Inflammatory macrophage (primary cell): ENCODE measurements at places on chromosomes 3 and 15.

GRCh38 chr3:114452256-114452655 lies 158.4 kb downstream of the TIGIT start:
- no peak for DNase-seq

GRCh38 chr15:69657626-69658025 lies 205.0 kb downstream of the RPLP1 start:
- no peak for DNase-seq

- no peak for DNase-seq
Observed at GRCh38 chr15:101543431-101543830, 53.9 kb upstream of the PCSK6 start.

DNA sequence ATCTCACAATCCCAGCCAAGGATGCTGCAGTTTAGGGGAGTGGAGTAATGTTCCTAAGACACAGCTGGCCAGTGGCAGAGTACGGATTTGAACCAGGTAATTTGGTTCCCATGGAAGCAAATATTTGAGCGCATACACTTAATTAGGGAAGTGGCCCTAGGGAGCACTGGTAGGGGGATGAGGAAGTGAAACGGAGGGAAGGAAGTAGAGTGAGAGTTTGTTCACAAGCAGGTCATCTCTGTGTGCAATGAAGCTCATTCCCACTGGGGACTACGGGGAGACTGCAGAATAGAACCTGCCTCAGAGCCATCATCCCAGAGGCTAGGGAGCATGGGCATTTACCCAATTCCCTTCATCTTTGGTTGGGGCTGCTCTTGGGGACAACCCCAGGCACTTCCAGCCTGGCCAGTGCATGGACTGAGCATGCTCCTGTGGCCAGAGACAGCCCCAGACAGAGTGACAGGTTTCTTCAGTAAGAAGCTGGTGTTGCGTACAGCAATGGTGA lies 317.2 kb upstream of the PROK2 start:
- peak; percentile 79 for DNase-seq

GRCh38 chr3:151093905-151094304 lies 8.4 kb downstream of the MED12L start:
- no peak for DNase-seq

DNA sequence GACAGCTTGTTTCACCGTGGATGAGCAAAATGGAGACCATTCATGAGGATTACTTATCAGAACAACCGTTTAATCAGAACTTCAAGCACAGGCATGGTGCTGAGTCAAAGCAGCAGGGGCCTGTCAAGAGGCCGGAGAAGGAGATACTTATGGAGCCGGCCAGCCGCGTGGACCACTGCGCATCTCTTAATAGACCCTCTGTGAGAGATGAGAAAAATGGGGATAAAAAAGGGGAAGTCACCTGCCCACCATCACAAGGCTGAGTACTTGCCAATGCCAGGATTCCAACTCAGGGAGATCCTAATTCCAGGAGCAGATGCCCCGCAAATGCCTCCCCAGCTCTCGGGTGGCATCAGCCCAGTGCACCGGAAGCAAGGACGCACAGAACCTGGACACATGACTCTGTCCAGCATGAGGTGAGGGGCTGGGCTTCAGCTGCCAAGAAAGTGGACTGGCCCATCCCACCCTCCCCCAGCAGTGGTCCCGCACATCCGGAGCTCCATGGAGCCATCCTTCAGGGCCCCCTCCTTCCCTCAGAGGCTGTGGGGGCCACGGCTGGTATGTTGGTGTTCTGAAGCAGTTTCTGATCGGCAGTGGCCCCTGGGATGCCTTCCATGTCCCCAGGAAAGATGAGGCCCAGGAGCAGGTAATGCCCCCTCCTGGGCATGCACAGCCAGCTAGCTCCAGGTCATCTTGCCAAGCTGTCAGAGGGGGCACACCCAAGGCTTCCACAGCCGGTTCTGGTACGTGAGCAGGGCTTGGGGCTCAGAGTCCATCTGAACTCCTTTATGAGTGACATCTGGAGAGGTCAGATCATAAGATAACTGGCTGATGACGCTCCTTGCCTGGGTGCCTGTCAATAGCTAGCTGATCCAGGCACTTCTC lies 143.8 kb downstream of the ATP10A start:
- DNase-seq, result no peak

- DNase-seq, result no peak
Observed at GRCh38 chr3:69896095-69896494, 103.4 kb upstream of the SAMMSON start.

- DNase-seq, result no peak
Observed at GRCh38 chr3:114442246-114442645, 148.4 kb downstream of the TIGIT start.

GRCh38 chr15:64017591-64018163 lies 28.6 kb downstream of the DAPK2 start:
- no peak for DNase-seq

GRCh38 chr3:184615396-184615795 lies 53.8 kb downstream of the EPHB3 start:
- no peak for DNase-seq

GRCh38 chr15:92407916-92408315 lies 14.2 kb downstream of the ST8SIA2 start:
- no peak for DNase-seq

DNA sequence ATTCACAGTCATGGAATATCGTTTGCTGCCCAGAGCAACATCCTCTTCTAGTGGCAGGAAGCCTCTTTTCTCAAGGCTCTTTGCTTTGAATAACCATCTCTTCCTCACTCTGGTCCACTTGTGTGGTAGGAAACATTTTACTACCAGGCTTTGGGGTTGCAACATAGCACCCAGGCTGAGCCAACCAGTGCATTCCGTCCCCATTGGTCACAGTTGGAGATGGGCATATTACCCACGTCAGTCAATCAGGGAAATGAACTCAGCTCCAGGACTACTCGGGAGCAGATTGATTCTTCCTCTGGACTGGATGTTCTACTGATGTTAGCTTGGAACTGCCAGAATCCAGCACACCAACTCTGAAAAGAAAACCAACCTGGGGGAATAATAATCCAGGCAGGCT lies 4.2 kb upstream of the PEX5L start:
- no peak for DNase-seq

DNA sequence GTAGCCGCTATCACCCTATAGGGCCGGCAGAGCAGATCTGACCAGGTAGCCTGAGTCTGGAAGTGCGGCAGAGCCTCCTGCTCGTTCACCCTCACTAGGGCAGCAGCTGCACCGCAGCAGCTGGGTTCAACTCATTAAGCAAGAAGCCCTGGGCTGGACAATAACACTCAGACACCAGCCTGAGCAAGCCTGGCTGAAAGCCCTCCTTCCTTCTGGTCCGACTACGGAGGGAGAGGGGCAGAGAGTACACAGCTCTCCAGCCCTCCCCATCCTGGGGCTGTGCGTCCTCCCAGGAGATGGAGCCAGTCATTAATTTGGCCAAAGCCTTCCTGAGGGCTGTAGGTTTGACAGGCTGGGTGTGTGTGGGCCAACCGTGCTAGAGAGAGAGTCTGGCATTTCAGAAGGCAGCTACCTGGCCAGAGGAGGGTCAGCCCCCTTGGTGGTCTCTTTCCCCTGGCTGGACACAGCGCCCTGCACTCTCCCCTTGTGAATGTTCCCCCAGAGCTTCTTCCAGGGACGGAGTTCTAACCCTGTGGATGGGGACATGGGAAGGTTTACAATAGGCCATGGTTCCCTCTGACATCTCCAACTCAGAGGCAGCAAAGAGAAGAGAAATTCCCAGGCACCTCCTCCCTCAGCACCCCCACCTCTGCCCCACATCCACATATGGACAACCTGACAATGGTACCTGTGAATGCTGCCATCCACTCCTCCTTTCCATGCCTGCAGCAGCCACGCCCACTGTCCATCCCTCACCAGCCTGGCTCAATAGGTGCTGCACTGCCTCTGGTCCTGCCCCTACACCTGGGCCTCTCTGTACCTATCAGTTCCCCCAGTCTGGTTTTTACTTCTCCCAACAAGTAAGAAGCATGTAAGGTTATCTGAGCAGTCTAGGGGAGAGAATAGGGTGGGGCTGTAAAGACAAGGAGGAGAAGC lies 6.5 kb downstream of the CHRNB4 start:
- no peak for DNase-seq

- DNase-seq, result no peak
Observed at GRCh38 chr3:78023257-78023656, 983.4 kb downstream of the ROBO2 start.

DNA sequence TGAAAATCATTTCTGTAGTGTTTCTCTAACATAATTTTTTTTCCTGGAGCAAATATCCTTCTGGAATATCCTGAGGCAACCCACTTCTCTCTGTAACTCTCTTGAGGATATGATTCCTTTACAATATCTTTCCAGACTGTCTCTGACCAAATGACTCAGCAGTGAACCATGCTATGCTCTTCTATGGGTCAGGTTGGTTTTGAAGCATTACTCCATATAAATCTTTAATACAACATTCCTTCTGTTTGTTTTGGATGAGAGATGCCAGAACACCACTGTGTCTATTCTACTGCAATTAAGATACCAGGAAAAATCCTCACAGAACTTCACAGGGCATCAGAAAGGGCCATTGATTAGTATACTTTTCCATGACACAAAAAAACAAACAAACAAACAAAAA lies 626.4 kb upstream of the ZNF385D start:
- no peak for DNase-seq

GRCh38 chr3:22121068-22121701 lies 370.2 kb upstream of the ZNF385D start:
- DNase-seq, result no peak

GRCh38 chr15:74390647-74391288 lies 23.3 kb upstream of the CYP11A1 start:
- DNase-seq, result peak; percentile 43

DNA sequence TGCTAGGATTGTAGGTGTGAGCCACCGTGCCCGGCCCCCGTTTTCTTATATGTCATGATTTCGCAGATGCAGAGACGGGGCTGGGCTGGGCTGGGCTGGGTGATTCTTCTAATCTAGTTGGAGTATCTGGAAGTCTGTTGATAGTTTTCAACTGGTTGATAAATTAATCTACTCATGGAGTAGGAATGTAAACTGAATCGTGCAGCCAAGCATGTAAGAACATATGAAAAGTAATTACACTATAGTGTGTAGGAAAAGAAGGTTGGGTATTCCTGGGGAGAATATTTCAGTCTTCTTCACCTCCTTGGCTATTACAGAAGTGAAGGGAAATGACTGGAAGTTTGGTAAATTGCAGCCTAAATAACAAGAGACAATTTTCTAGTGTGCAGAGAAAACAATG lies 82.6 kb upstream of the MAGI1 start:
- DNase-seq, result no peak

- DNase-seq, result peak; percentile 70
Observed at GRCh38 chr15:41603941-41604911, 45.2 kb downstream of the TYRO3 start.

DNA sequence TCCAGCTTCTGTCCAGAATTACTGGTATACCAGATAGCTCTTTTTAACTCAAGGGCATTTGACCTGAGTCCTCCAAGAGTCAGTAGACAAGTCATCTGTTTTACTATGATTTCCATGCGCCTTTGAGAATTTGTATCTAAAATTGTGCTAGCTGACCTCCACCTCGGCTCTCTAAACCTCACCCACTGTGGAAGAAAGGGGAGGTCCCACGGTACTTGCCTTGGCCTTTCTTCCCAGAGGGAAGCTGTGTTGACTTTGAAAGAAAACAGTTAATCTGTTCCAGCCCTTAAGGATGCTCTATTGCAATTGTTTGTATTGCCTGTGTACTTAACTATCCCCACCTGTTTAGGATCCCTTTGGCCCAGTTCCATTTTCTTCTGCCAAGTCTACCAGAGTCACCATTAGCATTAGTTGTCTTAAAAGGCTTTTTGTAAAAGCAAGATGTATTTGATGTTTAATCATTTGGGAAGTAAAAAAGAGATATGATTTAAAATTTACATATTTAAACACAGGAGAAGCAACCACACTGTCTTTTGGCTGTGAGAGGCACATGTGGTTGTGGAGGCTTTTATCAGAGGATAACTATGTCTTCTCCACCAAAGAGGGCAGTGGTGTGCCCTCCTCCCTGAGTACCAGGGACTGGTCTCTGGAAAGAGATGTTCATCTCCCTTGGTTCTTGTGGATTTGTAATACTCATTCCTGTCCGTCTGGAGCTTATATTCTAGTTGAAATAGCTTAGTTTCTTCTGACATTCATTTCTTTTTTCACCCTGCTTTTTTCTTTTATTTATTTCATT lies 88.8 kb downstream of the CRTC3 start:
- DNase-seq, result no peak

DNA sequence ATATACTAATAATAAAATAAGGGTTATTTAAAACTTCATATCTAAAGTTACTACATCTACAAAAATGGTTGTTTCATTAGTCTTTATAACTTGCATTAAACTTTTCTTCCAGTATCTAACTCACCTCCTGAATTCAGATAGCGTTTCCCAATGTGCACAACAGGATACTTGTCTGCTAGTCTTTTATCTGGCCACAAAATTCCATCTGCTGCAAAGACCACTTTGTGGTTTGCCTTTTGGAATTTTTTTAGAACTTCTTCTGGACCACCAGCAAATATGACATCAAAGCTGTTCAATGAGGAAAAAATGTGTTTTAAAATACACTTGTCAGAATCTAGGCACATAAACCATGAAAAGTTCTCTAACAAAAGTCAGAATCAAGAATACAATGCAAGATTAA lies 50.8 kb downstream of the PLOD2 start:
- no peak for DNase-seq

- DNase-seq, result no peak
Observed at GRCh38 chr3:187721055-187721454, 18.7 kb upstream of the RTP2 start.

DNA sequence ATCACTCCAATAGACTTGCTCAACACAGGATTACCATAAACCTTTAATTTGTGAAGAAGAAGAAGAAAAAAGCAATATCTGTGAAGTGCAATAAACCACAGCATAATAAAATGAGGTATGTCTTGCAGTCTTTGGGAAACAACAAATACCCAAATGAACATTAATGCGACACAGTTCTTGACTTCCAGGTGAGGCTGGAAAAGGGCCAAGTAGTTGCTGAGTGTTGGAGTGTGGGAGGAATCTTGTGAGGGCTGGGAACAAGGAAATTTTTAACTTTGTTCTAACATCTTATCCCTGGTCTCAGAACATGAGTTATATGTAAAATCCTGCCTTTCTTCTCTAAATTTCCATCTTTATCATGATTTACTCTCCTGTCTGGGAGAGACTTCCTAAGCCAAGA lies 206.5 kb downstream of the DTWD1 start:
- DNase-seq, result no peak

- no peak for DNase-seq
Observed at GRCh38 chr15:48653216-48653615, 7.7 kb upstream of the FBN1 start.

GRCh38 chr3:123305192-123305591 lies 103.4 kb downstream of the SEC22A start:
- peak; percentile 13 for DNase-seq

DNA sequence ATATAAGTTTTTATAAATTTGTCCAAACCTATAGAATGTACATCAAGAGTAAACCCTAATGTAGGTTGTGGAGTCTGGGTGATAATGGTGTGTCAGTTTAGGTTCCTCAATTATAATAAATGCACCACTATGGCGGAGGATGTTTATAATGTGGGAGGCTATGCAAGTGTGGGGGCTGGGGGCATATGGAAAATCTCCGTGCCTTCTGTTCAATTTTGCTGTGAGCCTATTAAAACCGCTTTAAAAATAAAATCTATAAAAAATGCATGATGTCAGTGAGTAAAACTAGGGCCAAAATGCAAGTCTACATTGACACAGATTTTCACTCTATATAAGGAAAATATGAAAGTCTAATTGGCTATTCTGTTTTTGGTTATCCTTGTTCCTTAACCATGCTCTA lies 774.9 kb upstream of the ALCAM start:
- DNase-seq, result no peak
